ENCODE measurements at places on chromosomes 3 and 15.

DNA sequence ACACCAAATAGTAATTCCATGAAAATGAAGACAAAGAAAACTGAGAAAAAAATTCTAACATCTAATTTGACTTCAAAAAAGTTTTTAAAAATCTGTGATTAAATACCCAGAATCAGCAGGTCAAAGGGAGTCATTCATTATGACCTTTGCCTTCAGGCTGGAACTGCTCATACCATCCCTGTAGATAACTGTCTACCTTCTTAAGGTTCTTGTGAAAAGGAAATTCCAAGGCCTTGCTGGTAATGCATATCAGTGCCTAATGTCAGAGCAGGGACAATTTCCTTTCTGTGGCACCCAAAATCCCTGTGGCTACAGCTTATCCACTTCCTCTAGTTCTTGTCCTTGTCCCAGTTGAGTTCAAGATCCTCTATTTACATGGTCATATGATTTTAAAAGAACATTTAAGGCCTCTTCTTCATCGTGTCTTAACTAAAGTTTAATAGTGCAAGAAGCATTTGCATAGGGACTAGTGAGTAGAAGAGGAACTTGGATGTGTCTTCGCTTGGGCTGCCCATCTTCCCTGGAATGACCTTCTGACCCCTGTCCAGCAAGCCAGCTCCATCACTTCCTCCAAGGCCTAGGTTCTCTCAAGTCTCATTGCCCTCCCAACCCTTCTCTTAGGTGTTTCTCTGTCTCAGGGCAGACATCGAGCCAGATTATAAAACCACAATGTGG is 8.7 kb upstream of the PLCL2 start:
- no peak for DNase-seq

GRCh38 chr3:95459706-95460105 is 1354.7 kb upstream of the EPHA6 start:
- DNase-seq, result no peak

DNA sequence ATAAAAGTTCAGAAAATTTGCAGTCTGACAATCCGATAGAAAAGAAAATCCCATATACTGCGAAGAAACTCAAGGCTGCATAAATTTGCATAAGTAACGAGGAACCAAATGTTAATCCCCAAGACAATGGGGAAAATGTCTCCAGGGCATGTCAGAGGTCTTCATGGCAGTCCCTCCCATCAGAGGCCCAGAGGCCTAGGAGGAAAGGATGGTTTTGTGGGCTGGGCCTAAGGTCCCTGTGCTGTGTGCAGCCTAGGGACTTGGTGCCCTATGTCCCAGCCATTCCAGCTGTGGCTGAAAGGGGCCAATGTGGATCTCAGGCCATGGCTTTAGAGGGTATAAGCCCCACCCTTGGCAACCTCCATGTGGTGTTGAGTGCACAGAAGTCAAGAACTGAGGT is 21.3 kb upstream of the CCR4 start:
- no peak for DNase-seq

DNA sequence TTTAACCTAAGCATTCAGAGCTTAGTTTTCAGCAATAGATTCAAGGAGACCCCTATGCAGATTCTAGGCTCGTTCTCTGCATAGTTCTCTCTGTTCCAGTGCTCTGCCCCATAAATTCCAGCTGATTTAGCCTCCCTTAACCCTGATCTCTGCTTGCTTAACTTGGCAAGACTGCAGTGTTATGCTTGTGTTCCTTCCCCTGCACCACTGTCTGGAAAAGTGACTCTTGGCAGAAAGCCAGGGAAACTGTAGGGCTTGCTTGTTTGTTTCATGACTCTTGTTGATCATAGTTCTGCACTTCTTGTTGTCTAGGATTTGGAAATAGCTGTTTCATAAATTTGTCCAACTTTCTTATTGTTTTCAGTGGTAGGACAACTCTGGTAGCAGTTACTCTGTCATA is 40.1 kb downstream of the ANAPC13 start:
- DNase-seq, result peak; percentile 86

DNA sequence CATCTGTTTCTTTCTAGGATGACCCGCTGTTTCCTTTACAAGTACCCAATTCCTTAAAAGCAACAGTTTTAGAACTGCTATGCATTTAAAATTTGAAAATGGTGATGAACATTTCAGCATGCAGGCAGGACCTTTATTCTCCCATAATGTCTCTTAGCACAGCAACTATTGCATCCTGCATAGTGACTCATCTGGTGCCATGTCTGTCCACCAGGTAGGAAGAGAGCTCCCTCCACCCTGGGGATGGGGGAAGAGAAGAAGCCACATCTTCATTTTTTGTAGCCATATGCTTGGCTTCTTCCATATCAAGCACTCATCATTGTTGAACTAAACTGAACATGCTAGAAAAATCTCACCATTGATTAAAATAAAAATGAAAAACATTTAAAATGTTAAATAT is 9.9 kb downstream of the GPR15 start:
- DNase-seq, result no peak

DNA sequence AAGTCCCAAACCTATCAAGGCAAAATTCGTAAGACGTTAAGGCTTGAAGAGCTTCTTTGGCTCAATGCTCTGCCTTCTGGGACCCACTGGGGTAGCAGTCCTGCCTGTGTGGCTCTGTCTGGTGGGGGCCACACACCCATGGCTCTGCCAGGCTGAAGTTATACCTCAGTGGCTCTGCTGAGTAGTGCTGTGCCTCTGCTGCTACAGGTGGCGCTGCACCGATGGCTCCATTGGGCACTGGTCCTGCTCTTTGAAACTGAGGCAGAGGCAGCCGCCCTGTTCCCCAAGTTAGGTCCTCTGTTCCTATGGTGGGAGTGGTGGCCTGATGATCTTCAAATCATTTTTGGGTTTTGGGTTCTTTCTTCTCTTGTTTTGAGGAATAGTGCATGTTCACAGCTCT is 68.0 kb upstream of the AP4E1 start:
- DNase-seq, result no peak

GRCh38 chr15:82950295-82950694 is 2.2 kb downstream of the HOMER2 start:
- no peak for DNase-seq

DNA sequence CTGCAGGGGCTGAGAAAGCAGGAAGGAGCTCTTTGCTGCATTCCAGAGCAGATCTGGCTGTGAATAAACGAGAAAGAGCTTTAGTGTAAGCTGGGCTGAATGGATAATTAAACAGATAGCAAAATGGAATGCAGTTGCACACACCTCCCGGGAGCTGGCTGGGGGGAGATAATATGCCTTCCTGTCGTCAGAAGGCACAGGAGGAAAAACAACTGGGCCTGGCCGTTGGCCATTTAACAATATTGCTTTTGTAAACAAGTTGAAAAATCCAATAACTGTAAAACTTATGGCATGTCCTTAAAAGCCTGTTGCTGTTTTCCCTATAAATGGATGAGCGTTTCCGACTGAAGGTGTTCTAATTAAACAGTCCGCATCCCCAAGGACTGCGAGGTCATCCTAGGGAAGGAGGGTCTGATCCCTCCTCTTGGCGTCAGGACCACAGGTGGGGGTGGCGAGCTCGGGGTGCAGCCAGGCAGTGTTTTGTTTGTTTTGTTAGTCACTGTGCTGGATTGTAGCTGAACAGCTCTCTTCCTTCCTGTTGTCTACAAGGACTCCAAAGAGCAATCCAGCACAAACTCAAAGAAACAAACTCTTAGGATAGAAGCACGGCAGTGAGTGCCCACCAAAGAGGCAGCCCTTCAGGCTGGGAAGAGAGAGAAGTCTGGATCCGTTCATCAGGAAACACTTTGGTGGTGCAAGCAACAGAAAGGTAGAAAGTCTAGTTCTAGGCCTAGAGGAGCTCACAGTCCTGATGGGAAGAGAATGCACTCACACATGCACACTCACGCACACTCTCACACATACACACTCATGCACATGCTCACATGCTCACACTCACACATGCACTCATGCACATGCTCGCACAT is 133.4 kb upstream of the SMAD3 start:
- peak; percentile 34 for DNase-seq

GRCh38 chr3:160587105-160587504 is 21.7 kb upstream of the KPNA4 start:
- DNase-seq, result no peak

GRCh38 chr15:89299896-89300295 is 34.7 kb downstream of the POLG start:
- no peak for DNase-seq

DNA sequence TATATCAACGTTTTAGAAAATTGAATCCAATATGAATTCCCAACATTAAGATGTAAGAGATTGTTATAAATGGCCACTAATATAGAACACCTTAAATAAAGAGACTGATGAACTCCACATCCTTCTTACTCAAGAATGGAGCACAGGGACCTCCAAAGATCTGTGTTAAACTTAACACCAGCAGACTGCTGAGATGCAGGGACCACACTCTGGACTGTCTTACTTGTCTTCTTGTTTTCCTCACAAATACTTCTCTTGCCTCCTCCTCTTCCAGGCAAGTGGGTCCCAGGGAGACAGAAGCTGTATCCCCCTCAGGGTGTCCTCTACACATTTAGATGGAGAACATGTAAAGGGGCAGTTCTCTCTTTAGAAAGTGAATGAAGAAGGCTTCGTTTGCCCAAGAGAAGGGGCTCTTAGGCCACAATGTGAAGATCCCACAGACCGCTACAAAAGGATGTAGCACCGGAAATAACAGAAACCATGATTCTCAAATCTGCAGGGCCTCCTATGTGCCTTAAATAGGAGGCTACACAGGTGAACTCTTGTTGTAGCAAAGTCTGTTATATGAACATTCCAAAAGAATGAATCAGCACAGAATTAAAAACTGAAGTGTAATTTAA is 52.2 kb downstream of the SATB1 start:
- no peak for DNase-seq

DNA sequence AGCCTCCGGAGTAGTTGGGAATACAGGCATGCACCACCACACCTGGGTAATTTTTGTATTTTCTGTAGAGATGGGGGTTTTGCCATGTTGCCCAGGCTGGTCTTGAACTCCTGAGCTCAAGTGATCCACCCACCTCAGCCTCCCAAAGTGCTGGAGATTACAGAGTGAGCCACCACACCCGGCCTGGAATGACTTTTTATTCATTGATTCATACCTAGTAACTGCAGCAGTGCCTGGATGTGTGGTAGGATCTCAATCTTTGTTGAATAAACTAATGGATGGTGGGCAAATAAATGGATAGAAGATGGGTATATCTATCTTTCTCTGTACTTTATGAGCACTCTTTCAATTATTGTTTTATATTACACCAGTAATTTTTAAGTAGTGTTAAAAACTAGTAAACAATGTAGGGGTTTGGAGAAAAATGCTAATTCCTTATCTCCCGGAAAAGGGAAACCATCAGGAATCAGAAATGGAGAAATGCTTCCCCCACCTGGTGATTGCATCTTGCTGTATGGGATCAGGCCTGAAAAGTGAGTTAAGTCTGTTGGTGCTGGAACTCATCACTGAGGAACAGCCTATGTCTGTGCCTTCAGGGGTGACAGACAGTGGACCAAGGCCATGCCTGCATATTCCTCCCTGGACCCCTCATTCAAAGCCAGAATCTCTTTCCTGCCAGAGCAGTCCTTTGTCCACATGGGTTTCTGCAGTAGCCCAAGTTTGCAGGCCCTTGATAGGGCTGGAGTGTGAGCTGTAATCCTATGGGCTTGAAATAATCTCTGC is 161.0 kb upstream of the CTDSPL start:
- DNase-seq, result no peak

GRCh38 chr3:81468391-81468790 is 293.1 kb downstream of the GBE1 start:
- DNase-seq, result no peak

DNA sequence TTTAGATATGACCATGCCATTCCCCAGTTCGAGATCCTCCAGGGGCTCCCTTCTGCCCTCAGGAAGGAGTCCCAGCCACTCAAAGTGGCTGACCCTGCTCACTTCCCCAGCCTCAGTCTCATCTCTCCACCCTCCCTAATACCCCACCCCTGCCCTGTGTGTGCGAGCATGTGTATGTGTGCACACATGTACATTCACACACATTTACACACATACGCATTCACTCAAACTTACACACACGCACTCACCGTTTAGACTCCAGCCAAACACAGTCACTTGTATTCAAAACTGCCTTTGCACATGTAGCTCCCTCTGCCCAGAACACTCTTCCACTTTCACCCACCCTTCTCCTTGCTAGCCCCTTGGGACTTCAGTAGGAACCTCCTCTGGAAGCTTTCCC is 11.4 kb downstream of the PLA2G4E start:
- no peak for DNase-seq

- no peak for DNase-seq
Measured at GRCh38 chr3:6079011-6079410, 781.9 kb upstream of the GRM7 start.

DNA sequence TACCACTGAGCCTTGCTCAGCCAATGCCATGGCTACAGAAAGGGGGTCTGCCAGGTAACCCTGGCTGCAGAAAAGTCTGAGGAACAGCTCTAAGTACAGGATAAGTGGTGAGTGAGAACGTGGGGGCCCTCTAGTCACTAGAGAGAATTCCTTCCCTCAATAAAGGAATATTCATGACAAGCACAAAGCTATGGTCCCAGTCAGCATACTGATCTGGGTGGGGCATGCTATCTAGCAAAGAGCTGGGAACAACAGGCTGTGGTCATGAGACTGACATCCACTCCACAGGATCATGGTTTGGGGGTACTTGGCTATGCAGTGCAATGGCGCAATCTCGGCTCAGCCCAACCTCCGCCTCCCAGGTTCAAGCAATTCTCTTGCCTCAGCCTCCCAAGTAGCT is 140.4 kb downstream of the MTHFS start:
- DNase-seq, result no peak

GRCh38 chr3:99868311-99868646 is 50.6 kb downstream of the CMSS1 start:
- DNase-seq, result no peak

DNA sequence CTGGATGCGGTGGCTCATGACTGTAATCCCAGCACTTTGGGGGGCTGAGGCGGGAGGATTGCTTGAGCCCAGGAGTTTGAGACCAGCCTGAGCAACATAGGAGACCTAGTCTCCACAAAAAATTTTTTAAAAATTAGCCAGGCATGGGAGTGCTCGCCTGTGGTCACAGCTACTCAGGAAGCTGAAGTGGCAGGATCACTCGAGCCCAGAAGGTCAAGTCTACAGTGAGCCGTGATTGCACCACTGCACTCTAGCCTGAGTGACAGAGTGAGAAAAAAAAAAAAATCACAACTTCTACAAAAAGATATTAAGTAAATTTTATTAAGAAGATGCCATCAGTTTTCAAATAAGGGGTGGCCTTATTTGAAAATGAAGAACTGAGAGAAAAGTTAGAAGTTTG is 11.9 kb upstream of the PLA2G4D start:
- no peak for DNase-seq

- DNase-seq, result no peak
Measured at GRCh38 chr3:24764236-24764915, 269.7 kb upstream of the THRB start.

DNA sequence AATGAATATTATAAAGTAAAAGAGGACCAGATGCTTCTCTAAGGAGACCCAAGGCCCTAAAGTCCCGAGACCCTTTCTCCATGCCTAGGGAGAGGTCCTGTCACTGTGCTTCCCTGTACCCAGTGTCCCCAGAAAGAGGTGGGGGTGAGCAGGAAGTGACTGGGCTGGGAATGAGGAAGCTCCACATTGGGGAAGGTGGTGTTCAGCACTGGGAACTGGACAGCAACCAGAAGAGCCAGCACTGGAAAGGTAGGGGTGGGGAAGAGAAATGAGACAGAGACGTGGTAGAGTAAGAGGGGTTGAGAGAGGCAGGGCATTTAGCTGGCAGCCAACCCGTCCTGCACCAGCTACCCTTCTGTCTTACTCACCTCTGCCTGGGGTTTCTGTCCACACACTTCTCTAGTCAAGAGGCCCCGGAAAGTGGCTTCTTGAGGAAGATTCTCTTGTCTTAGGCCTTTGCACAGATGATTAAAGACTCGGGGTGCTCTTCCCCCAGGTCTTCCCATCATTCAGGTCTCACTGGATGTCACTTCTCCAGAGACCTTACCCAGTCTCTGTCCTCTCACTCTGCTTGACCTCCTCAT is 12.2 kb downstream of the RRP9 start:
- no peak for DNase-seq

Data from GM04503 (cell line).